ENCODE measurements at places on chromosomes 16 and 17.

DNA sequence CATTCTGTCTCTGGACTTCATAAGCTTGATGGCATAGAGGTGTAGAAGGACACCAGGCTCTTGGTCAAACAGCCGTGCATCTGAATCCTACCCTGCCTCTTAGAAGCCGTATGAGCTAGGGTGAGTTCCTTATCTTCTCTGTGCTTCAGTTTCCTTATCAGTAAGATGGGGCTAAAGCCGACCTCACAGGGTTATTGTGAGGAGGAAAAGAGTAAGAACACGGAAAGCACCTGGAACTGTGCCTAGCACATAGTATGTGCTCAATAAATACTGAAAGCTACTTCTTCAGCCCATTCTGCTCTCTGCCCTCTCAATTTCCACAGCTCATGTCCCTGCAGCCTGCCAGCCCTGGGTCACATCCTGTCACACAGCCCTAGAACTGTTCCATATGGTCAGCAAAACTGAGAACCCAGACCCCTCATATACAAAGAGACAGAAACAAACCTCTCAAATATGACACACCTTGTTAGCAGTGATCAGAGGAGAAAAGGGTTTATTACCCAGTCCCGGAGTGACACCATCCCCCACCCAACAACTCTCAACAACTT lies 17.0 kb upstream of the UBTF start:
- no peak for DNase-seq

GRCh38 chr16:87851601-87852000 lies 17.7 kb downstream of the SLC7A5 start:
- no peak for DNase-seq

DNA sequence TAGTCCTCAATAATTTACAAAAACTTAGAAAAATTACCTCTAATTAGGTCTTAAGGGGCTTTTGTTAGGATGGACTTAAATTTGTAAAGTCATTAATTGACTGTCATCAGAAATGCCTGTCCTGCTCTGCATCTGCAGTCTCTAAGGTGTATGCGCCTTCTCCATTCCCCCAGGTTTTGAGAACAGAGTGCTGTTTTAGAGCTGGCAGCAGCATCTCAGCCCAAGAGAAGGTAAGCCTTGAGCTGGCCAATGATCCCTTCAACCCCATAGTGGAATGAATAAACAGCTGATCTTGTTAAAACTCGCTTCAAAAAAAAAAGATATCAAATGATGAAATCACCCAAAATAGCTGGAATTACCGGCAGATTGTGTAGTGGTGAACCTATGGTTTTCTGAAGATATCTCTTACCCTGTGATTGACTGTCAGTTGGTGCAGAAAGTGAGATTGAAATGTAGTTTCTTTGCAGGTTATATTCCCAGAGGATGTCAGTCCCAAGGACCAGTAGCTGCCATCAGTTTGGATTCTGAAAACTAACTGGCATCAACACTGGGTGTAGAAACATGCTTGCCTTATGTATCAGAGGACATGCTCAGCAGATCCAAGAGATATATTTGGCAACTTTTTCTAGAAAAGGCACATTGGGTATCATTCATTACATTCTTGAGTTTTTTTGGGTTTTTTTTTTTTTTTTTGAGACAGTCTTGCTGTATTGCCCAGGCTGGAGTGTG lies 25.7 kb downstream of the TRPV2 start:
- DNase-seq: no peak

DNA sequence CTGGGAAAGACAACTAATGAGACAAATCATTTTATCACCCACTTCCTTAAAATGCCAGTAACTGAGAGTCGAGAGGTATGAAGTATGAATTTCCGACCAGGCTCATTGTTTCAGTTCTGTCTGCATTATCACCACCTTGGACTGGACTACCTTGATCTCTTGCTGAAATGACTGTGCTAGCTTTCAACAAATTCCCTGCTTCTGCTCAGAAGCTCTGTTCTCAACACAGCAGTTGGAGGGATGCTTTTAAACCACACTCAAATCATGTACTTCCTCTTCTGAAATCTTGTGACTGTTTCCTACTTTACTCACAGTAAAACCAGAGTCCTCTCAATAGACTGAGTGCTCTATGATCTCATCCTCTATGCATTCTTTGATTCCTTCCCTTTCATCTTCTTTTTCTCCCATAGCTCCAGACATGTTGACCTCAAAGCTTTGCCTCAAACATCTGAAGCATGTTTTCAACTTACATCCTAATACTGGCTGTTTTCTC lies 195.8 kb downstream of the KCNJ2 start:
- no peak for DNase-seq

DNA sequence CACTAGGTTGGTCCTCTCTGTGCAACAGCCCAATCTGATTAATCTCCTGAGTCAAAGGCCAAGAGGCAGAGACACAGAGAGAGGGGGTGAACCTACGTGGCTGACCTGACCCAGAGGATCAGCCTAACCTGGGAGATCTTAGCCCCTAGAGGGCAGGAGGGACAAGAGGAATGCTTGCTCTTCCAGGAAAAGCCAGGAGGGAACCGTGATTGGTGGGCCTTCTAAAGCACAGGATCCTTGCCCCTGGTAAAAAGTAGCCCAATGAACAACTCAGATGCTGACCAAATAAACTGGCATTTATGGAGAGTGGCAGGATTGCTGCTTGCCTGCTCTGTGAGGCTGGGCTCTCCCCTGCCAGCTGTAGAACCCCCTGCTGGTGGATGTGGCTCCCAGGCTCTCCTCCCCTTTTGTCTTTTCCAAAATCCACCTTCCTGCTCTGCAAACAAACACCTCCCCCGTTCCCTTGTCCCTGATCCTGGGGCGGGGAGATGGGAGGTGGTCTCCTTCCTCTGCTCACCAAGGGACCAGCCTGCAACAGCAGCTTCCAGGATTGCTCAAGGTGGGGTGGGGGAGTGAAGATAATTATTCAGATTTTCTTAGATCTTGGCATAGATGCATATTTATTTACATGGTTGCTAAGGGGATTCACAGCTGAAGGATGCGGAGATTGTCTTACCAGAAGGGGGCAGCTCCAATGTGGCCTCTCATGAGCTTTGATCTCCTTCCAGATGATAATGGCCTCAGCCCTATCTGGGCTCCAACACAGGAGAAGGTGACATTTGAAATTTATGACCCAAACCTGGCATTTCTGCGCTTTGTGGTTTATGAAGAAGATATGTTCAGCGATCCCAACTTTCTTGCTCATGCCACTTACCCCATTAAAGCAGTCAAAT lies 71.9 kb downstream of the SDR42E1 start:
- DNase-seq: no peak

- no peak for DNase-seq
Observed at GRCh38 chr17:38330941-38331411, 12.8 kb downstream of the GPR179 start.

GRCh38 chr16:31094088-31094423 lies 541 bp downstream of the VKORC1 start:
- DNase-seq: no peak

- no peak for DNase-seq
Observed at GRCh38 chr17:29255926-29256522, 9.4 kb downstream of the CRYBA1 start.

DNA sequence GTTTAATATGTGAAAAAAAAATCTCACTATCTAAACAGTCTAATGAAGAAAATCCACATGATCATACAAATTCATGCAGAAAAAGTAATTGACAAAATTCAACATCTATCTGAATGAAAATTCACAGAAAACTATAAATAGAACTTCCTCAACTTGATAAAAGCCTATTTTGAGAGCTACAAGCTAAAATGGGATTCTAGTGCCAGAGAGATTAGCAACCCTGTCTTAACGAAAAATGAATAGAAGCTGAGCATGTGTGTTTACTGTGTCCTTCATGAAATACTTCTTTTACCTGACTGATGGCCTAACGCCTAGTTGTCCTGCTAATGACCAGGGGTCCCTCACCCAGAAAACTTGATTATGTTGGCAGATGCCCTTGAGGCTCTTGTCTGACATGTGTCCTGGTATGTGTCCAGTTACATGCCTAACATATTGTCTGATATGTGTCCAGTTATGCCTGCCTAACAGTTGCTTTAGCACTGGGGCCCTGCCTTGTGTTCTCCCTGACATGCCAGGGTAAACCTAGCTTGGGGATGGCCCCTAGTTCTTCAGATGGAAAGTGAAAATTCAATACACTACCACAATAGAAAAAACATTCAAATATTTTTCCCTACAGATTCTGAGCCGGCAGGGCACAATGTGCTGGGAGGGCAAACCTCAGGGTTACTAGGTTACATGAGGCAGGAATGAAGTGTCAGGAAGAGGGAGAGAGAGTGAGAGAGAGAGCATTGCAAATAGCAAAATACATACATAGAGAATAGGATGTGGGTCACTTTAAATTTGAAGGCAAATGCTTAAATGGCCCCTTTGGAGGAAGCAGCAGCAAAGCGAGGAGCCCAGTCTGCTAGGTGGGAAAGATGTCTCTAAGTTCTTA lies 834.0 kb downstream of the CDH11 start:
- no peak for DNase-seq

DNA sequence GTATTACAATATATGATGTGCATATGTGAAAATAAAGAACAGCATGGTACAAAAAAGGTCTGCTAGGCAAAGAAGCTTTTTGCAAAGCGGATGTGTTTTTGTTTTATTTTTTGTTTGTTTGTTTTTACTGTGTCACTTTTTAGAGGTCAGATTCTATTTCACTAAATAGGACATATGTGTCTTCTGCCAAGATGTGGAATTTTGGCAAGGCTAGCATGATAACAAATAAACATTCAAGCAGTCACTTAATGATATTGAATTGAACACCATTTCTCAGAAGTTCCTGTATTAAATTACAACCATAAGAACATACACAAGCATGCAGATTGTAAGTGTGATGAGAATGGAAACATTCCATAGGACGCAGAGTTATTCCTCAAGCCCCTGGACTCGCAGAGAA lies 492.7 kb downstream of the WWOX start:
- no peak for DNase-seq

DNA sequence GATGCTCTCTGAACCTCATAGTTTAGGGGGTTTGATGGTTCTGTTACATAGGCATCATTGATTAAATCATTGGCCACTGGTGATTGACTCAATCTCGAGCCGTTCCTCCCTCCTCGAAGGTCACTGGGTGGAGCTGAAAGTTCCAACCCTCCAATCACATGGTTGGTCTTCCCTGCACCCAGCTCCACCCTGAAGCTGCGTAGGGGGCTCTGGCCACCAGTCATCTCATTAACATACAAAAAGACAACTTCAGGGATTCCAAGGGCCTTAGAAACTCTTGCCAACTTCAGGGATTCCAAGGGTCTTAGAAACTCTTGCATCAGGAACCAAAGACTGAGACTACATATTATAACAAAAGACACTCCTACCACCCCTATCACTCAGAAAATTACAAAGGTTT lies 306.5 kb upstream of the TNRC6C start:
- no peak for DNase-seq

GRCh38 chr17:11935734-11936406 lies 61.4 kb downstream of the ZNF18 start:
- peak; percentile 23 for DNase-seq

- no peak for DNase-seq
Observed at GRCh38 chr16:4465977-4466779, 8.2 kb downstream of the NMRAL1 start.

Measured in HuH-7 (cell line).